ENCODE measurements at places on chromosomes 11 and 22.

DNA sequence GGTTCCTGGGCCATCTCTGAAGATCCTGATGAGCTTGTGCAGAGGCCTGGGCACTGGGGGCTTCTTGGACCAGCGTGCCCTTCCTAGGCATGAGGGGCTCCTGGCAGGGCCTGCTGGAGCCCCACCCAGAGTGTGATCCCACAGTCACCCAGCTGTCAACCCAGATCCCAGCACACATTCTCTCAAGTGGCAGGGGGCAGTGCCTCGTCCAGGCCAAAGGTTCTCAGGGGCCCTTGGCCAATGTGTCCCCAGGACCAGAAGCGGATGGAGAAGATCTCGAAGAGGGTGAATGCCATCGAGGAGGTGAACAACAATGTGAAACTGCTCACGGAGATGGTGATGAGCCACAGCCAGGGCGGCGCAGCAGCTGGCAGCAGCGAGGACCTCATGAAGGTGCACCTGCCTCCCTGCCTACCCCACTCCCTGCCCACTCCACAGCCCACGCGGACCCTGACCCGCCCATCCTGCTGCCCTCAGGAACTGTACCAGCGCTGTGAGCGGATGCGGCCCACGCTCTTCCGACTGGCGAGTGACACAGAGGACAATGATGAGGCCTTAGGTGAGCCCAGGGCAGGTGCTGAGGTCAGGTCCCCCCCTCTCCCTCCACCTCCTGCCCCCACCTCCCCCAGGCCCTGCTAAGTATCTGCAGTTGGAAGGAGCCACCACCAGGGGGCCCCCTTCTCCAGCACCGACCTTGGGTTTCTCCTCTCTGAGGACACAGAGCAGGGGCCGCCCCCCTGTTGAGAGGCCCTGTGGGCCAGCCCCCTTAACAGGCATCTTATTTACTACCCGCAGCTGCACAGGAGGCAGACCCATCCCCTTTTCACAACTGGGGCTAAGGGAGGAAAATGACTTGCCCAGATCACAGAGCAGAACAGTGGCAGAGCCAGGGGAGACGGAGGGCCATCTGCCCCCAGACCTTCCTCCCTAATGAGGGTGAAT is 14.7 kb downstream of the GGA1 start:
- peak; percentile 27 for DNase-seq

DNA sequence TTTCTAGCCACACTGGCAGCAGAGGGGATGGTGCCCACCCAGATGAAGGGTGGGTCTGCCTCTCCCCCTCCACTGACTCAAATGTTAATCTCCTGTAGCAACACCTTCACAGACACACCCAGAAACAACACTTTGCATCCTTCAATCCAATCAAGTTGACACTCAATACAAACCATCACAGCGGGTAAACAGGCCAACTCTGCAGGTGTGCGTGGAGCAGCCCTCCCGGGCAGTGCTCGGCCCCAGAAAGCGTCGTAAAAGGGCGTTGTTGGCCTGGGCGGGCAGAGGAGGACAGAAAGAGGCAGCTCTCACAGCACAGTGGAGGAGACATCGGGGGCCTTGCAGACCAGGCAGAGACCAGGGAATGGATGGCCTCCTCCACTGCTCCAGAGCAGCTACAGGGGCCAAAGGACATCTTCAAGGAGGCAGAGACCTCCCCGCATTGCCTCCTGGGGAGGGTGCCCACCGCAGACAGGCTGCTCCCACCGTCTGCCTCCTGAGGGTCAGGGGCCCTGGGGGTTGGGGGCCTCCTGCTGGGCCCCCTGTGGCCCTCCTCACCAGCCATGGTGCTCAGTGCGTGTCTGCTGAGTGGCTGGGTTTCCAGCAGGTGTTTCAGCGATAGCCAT is 56.1 kb upstream of the FADD start:
- no peak for DNase-seq

DNA sequence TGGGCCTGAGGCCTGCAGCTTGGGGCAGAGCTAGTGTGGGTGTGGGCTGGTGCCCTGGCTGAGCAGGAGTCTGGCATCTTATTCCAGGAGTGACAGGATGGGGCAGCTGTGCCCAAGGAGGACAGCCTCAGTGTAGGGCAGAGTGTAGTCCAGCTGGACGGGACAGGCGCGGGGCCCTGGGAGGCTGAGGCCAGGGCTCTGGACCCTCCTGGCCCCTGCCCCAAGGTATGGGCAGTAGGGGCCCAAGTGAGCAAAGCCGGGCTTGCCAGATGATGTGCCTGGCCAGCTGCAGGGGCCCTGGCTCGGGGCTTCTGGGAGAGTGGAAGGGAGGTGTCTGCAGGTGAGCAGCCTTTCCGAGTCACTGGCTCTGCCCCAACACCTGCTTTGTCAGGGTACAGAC is 1190.9 kb downstream of the BRD1 start:
- no peak for DNase-seq

GRCh38 chr11:70926543-70927201 is 325.7 kb downstream of the SHANK2 start:
- no peak for DNase-seq

- DNase-seq = peak; percentile 87
Measured at GRCh38 chr11:66443602-66444001, 5.0 kb upstream of the MRPL11 start.

- peak; percentile 94 for DNase-seq
Measured at GRCh38 chr11:72040491-72041363, 39.6 kb downstream of the NUMA1 start.

GRCh38 chr11:73257342-73258103 is 14.6 kb upstream of the P2RY6 start:
- DNase-seq = peak; percentile 97

GRCh38 chr22:45869340-45869847 is 107.6 kb downstream of the WNT7B start:
- DNase-seq = no peak

GRCh38 chr22:43587574-43587973 is 175.8 kb downstream of the MPPED1 start:
- DNase-seq = no peak

GRCh38 chr11:95443386-95443785 is 212.4 kb upstream of the SESN3 start:
- DNase-seq = no peak

DNA sequence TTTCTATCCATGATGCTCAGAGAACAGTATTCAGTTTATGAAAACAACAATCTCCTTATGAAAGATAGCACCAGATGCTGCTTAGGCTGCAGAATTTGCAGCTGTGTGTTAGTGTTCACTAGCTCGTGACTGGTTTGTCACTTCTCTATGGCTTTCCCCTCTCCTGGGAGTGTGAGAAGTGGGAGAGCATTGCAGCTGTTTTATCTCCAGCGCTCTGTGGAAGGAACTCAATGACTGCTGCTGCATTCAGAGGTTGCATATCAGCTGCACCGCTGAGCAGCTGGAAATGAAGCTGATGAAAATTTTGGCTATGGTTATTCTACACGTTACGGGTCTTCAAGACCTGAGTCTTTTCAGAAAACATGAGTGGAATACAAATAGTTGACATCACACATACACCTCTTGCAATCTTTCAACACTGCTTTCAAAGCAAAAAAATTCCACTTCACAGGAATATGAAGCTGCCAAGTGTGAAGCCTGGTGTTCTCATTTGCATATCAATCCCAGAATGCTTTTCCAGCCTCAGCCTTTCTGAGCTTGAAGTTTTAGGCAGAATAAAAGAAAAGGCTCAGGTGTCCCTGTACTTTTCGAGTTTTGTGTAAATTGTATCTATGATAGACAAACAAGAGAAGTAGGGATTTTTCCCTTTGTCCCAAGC is 149.3 kb upstream of the DDI1 start:
- no peak for DNase-seq

DNA sequence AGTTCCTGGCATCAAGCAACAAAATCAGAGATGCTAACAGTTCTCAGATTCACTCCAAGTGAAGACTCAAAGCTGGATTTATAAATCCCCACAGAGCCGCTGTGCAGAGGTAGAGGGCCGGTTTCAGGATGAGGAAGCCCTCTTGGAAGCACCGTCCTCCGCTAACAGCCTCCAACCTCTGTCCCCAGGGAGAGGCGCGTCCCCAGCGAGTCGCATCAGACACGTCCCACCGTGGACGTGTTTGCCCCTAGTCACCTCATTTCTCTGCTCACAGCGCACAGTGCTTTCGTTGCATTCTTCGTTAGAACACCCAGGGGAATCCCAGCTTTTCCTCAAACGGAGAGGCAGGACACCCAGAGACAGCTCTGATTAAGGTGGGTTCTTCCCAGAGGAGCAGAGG is 642.9 kb downstream of the BRD1 start:
- no peak for DNase-seq

DNA sequence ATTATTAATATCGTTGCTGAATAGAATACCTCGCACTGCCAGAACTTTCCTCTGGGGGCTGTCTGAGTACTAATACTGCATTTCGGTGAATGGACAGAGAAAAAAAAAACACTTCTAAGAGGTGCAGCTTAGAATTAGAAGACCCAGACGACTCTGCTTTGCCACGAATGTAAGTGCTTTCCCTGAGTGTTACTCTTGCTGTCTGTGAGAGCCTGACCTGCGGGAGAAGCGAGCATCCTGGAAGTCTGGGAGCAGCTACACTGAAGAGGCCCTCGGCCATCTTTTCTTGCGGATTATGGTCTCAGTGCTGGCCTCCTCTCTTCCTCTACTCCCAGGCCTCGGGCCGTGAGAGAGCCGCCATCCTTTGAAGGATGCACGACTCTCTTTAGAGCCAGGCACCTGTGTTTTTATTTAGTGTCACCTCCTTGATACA is 94.9 kb downstream of the SCN3B start:
- DNase-seq = no peak

DNA sequence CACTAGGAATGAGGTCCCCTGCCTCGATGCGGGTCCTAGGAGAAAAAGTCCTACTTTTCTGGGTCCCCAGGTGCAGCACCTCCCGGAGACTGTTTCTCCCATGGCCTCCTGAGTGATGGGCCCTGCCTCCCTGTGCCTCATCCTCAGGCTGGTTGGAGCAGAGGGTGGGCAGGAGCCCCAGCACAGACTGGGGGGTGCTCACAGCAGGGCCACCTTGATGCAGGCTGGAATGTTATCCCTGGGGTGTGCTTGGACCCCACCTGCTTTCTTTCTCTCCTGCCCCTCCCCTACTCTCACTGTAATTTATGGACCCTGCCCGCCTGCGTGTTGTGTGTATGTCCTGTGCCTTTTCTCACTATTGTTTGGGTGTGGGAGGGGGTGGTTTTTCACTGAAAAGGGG is 8.1 kb downstream of the SHISA8 start:
- no peak for DNase-seq

GRCh38 chr11:123381817-123382554 is 48.1 kb upstream of the GRAMD1B start:
- DNase-seq = no peak

- DNase-seq = no peak
Measured at GRCh38 chr11:26843539-26843938, 121.7 kb upstream of the SLC5A12 start.

DNA sequence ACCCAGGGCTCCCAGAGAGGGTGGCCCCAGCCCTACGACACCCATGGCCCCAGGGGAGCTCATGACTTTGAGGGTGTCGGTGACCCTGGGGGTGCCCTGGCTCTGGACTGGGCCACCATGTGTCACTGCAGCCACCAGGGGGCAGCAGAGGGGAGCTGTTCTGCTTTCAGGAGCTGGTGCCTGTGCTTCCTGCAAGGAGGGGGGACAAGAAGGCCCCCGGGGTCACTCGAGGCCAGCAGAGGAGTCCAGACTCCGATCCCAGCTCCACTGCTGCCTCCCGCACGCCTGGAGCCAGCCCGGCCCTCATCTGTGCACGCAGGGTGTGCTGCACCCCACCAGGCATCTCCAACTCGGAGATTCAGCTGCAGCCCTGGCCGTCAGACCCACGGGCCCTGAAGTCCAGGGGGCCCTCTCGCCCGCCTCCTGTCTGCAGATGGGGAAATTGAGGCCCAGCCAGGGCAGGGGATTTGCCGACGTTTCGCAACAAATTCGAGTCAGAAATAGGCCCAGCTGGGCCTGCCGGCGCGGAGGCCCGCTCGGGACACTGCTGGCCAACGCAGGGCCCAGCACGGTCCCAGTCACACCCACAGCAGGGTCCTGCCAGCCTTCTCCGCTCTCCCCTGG is 29.5 kb upstream of the WNT7B start:
- DNase-seq = peak; percentile 82

GRCh38 chr22:43823353-43823908 is 11.3 kb upstream of the EFCAB6 start:
- DNase-seq = peak; percentile 3

DNA sequence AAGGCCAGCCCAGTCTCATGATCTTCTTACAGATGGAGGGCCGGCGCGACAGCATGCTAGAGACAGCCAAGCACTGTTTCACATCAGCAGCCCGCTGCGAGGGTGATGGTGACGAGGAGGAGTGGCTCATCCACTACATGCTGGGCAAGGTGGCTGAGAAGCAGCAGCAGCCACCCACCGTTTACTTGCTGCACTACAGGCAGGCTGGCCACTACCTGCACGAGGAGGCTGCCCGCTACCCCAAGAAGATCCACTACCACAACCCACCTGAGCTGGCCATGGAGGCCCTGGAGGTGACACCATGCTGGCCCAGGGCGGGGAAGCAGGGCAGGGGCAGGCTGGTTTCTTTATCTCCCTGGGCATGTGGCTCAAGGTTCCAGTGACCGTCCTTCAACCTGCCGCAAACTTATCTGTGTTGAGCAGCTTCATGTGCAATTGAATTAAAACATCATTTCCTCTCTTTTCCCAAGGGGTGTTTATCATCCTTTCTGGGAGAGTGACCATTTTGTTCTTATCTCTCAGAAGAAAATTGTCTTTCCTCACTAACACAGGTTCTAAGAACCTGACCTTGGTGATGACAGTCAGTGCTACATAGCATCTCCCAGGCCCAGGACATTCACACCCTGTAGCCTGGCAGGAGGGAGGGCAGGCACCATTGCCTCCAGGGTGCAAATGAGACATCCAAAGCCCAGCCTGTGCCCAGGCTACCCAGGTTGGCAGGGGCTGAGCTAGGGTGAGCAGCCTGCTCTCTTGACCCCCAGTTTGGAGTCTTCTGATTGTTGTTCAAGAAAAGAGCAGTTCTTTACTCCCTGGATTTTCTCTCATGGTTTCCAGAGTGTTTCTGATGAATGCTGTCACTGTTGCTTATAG is 80.7 kb downstream of the CABIN1 start:
- DNase-seq = no peak

DNA sequence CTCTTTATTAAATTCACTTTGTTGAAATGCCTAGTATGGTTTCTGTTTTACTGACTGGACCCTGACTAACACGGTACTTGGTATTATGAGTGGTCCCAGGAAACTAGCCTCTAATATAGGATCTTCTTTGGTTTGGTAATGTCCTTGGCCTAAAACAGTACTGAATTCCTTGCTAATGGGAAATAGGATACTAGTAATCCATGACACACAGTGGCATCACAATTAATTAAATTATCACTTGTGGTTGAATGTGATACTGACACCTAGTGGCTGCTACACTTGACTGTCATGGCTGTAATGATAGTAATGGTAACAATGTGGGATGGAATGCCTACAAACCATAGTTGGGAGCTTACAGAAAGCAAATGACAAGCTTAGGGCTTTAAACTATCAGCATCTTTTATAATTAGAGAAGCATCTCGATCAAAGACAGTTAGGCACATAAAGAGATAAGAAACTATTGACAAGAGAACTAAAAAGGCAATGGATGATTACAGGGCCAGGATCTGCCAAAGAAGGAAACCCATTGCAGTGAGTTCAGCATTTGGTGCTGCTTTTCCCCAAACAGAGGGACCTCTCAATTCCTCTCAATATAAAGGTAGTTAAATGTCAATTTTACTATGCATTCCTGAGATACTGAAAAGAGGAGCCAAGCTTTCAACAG is 8.6 kb downstream of the DNHD1 start:
- peak; percentile 70 for DNase-seq

GRCh38 chr11:65872586-65873317 is at the start of gene EFEMP2:
Gene EFEMP2 (minus strand): TSS chr11:65872800. CDS start chr11:65872354, 446 bp downstream.
- DNase-seq = no peak

GRCh38 chr11:6025056-6025455 is 5.5 kb downstream of the OR56A1 start:
- DNase-seq = no peak

- no peak for DNase-seq
Measured at GRCh38 chr11:111395081-111395480, 16.0 kb upstream of the POU2AF1 start.
